ENCODE measurements at places on chromosomes 3 and 15.

DNA sequence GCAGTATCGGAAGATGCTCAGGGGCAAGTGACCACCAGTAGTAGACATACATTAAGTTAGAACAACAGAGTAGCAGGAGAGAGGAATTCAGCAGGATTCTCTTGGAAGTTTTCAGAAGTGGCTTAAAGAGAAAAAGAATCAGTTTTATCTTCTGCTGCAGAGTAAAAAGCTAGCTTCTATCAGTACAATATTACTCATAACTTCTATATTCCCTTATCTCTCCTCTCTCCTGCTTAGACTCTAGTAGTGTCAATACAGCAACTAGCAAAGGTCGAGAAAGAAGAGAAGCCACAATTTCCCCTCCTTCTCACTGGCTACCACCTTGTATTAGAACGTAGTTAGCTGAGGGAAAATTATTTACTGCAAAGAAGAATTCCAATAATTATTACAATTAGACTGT is 539.7 kb downstream of the DIPK2A start:
- DNase-seq = no peak

DNA sequence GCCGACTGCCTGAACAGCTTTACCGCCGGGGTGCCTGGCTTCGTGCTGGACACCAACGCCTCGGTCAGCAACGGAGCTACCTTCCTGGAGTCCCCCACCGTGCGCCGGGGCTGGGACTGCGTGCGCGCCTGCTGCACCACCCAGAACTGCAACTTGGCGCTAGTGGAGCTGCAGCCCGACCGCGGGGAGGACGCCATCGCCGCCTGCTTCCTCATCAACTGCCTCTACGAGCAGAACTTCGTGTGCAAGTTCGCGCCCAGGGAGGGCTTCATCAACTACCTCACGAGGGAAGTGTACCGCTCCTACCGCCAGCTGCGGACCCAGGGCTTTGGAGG is 815 bp downstream of the SPINT1 start:
- DNase-seq = peak; percentile 52

DNA sequence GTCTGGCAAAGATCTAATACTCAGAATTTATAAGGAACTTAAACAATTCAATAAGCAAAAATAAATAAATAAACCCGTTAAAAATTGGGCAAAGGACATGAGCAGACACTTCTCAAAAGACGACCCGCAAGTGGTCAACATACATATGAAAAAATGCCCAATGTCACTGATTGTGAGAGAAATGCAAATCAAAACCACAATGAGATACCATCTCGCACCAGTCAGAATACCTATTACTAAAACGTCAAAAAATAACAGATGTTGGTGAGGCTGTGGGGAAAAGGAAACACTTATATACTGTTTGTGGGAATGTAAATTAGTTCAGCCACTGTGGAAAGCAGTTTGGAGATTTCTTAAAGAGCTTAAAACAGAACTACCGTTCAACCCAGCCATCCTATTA is 188.0 kb upstream of the MRPL3 start:
- no peak for DNase-seq

DNA sequence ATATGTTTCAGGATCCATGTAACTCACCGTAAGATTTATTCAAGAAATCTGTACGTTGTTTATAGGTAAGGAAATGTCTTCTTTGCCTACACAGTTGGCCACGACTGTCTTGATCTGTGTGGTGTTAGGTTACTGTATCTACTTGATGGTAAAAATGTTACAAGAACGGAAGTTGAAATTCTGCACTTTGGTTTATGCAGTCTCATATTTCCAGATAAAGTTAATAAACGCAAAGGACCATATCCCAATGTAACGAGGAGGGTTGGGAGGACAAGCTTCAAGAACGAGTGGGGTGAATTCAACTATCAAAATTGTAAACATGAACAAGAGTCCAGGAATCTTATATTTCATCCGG is 1.0 kb downstream of the USF3 start:
- DNase-seq = no peak

- DNase-seq = no peak
Measured at GRCh38 chr3:189659571-189659970, 28.4 kb downstream of the TP63 start.

- DNase-seq = no peak
Measured at GRCh38 chr3:63654931-63655330, 2.5 kb downstream of the SNTN start.

DNA sequence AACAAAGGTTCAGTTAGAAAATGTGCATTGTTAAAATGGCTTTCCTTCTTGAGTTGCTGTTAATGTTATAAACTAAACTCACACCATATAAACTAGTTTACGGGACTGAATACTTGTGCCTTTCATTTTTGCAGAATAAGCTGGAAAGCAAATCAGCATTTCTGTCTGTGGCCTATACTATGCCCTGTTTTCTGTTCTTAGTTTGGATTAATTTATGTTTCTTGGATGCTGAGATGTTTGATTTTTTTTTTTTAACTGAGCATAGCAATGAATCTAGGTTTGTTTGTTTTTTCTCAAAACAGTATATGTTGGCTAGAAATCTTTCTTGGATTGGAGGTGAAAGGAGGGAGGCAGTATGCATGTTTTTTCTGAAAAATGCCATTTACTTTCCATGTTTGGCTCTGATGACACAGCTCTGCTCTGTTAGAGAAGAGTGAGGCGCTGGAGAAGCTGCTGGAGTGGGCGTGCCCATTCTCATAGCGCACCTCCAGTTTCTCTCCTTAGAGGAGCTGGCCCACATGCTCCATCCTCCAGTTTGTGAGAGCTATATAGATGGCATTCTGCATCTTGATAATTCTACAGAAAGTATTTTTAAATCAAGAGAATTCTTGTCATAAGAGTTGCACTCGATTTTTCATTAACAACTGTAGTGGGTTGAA is 423.6 kb upstream of the TPM1 start:
- DNase-seq = no peak
